Brain microvascular endothelial cell (primary cell): ENCODE measurements at places on chromosomes 13 and 19.

DNA sequence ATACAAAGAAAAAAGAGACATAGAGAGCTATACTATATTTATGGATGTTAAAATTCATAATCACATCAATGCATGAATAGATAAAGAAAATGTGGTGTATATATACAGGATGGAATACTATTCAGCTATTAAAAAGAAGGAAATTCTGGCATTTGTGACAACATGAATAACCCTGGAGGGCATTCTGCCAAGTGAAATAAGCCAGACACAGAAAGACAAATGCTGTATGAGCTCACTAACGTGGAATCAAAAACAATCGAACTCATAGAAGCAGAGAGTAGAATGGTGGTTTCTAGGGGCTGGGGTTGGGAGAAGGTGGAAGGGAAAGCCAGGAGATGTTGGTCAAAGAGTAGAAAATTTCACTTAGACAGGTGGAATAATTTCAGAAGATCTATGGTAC, 24.0 kb downstream of the UTP14C start:
- peak; percentile 58 for DNase-seq

DNA sequence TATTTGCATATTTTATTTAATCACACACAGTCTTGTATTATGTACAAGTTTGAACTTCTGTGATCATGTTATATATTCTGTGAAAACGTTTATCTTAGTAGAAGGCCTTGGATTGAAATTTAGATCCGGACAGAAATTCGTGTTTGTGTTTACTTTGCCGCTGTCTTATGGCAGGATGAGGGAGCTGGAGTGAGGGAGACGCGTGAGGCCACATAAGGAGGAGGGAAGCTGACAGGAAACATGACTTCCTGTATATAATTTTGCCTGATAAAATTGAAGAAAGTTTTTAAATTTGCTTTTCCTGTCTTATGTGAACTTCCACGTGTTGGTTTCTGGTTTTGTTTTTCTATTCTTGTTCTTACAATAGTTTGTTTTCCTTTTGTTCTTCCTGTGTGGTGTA, 200.2 kb downstream of the MTUS2 start:
- no peak for DNase-seq

- DNase-seq: no peak
Observed at GRCh38 chr19:18839465-18840287, 7.9 kb downstream of the UPF1 start.

DNA sequence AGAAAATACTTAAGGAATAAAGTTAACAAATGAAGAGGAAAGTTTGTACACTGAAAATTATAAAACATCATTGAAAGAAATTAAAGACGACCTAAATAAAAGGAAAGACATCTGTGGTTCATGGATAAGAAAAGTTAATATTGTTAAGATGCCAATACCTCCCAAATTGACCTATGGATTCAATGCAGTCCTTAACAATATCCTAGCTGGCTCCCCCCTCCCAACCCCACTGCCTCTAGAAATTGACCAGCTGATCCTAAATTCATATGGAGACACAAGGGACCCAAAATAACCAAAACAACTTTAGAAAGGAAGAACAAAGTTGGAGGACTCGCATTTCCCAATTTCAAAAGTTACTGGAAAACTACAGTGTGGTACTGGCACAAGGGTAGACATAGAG, 28.3 kb downstream of the ZNF45 start:
- DNase-seq: no peak

- DNase-seq: peak; percentile 14
Observed at GRCh38 chr13:33927315-33927714, 109.4 kb downstream of the RFC3 start.
